CD4-positive, alpha-beta T cell treated with Interleukin-17A for 4 hours (primary cell): ENCODE measurements at places on chromosomes 12 and 14.

DNA sequence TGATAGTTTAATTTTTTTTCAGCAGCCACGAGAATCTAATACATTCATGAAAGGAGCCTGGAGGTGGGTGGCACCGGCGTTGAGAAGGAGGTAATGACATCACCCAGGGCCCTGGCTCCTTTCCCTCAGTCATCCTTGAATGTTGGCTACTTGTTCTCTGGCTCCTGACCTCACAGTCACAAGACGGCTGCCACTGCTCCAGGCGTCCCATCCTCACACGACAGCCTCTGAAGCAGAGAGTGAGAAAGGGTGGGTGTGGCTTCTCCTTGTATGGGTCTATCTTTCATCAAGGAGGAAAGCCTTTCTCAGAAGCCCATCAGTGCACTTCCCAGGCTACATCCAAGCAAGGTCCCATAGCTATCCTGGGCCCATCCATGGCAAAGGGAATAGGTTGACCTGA lies 207.6 kb upstream of the C14orf180 start:
- DNase-seq, result no peak

DNA sequence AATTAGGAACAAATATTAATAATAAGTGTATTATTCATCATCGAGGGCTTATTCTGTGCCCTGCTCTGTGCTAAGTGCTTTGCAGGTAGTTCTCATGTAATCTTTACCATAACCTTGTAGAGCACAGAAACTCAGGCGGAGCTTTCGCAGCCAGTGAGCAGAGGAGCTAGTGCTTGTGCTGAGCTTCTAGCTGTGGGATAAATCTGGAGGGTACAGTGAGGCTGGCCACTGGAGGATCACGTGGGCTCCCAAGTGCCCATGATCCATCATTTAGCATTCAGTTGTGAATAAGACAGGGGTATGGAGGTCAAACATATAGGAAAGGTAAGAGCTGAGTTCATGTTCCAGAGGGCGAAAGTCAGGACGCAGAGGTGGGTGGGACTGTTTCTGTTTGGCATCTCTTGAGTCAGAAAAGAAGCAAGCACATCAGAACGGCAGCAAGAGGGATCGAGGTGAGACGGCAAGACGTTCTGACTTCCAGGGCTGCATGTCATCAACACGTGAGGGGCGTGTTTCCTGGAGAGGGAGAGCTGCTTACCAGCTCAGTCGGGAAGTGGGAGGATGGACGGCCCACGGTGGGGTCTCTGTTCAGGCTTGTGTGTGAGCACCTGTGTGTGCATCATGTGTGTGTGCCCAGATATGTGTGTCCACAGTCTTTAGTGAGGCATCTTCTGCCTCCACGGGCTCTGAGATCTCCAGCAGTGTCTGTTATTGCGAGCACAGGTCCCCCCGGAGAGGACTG lies 16.8 kb upstream of the KRT80 start:
- DNase-seq, result no peak

DNA sequence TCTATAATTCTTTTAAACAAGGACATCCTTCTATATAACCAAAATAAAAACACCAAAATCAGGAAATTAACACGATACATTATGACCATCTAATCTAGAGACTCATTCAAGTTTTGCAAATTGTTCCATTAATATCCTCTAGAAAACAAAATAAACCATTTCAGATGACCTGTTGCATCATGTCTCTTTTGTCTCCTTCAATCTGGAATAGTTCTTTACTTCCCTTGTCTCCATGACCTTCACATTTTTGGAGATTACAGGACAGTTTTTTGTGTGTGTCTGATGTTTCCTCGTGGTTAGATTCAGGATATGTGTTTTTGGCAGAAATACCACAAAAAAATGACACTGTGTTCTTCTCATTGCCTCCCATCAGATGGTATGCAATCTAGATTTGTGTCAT lies 12.5 kb upstream of the DCAF4 start:
- no peak for DNase-seq

GRCh38 chr12:47833591-47834012 lies 13.9 kb upstream of the HDAC7 start:
- DNase-seq, result no peak
